Stimulated activated CD4-positive, alpha-beta T cell treated with anti-CD3 and anti-CD28 coated beads, Interleukin-12 subunit alpha, Interleukin-12 subunit beta, amount 100 ng/mL, for 48 hours (primary cell): ENCODE measurements at places on chromosomes 7 and 10.

- no peak for DNase-seq
Measured at GRCh38 chr10:6574664-6575176, 5.4 kb downstream of the PRKCQ start.

DNA sequence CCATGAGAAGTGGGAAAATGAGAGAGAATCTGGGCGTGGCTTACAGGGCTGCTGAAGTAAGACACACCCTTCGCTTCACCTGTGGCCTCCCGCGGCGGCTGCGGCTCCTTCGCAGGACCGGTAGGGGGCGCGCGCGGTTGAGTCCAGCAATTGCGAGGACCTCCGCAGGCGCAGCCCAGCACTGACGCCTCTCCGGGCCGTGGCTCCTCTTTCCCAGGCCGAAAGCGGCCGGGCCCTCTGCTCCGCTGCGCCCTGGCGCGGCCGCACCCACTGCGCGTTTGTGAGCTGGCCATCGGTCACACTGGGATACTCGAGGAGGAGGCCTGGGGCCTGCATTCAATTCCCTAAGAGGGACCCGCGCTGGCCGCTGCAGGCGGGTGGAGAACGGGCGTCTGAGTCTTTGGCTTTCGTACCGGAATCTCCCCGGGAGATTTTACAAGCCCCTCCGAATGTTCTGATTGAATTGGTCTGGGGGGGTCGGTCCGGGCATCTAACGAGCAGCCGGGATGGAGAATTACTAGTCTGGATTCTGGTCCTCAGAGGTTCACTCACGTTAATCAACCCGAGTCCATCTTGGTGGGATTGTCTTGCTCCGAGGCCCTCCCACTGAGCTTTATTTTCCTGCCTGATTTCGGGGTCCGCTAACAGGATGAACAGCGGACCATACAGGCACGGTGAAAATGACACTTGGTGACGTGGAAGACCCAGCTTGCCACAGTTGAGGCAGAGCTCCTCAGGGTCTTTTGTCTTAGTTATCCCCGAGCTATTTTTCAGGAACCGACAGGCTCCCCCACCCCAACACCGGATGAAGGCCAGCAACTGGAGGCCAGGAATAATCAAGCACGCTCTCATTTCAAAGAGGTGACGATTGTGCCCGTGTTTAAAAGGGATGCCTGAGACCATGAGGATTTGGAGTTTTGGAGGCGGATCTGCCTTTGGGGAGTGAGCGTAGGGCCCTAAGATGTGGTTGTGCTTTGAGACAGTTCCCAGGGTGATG, at the start of gene LRRD1:
LRRD1 (minus strand) TSS at position 215 of the 997 bp plus-strand sequence. CDS start 13,940 bp downstream, outside the sequence.
- DNase-seq = peak; percentile 92

DNA sequence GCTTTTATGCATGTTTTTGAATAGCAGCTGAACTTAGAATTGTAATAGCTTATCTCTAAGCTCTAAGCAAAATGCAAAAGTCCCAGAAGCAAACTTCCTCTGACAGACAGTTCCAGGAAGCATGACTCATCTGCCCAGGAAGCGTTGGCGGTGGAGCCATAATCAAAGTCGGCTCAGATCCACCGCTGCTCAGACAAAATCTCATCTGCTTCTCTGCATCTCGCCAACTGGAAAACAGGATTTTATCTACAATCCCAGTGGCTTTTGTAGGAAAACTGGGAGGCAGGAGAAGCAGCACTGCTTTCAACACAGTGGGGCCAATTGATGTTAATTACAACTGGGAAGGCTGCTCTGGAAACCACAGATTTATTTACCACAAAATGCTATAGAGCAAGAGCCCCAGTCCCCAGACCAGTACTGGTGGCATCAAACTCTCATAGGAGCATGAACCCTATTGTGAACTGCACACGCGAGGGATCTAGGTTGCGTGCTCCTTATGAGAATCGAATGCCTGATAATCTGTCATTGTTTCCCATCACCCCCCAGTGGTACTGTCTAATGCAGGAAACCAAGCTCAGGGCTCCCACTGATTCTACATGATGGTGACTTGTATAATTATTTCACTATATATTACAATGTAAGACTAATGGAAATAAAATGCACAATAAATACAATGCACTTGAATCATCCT, 99.9 kb downstream of the CUBN start:
- DNase-seq = peak; percentile 66

DNA sequence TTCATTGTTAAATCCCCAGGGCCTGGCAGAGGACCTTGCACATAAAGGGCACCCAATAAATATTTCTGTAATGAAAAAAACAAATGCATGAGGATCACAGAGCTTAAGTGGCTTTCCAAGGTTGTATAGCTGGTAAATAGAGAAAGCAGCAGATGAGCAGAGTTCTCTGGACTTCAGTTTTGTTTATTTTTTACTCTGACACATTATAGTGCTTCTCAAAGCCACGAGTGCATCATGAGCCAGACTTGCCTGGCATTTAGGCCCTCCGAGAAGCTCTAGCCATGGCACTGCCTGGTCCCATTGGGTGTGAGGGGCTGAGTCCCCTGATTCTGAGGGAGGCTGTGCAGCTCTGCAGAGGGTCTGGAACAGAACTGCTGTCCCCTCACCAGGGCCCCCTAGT, 87.2 kb upstream of the ZNF32 start:
- DNase-seq = no peak

DNA sequence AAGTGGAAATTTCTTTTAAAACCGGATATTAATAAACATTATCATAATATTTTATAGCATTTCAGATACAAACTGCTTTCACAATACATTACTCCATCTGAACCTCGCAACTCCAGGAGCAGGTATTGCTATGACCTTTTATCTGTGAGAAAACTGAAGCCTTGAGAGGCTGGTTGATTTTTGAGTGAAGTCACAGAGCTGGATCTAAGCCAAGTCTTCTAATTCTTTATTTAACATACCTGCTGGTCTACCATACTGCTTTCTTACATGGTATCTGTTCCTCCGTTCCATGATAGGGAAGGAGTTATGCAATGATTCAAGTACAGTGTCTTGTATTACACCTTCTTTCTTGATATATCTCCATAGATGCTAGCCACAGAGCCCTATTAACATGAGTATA, 37.4 kb upstream of the ITGB8 start:
- DNase-seq = no peak
